ENCODE measurements at places on chromosomes 2 and 18.
A peak's percentile ranks its signal among the peaks of the same experiment; 100 is the strongest.

DNA sequence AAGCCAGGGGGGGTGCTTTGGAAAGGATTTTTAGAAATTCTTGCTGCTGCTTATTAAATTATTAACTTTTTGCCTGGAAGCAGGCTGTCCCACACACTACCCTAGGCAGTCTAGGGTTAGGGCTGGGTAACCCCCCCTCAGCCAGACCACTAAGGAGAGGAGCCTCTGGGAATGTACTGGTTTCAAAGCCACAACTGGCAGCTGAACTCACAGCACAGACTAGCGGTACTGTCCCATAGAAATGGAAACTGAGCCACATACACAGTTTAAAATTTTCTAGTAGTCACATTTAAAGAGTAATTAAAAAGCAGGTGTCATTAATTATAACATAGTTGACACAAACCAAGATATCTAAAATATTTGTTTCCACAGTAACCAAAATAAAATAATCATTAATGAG lies 50.1 kb downstream of the SPRED2 start:
- DNase-seq, result no peak

DNA sequence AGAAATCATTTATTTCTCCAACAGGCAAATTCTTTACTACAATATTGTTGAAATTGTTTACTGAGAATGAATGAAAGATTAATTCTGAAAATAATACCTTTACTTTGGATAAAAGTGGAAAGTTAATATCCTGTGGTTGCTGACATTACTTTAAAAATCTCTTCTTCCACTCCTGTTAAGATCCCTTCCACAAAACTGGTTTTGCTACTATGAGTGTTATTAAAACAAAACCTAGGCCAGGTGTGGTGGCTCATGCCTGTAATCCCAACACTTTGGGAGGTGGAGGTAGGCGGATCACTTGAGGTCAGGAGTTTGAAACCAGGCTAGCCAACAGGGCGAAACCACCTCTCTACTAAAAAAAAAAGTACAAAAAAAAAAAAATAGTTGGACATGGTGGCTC lies 123.9 kb upstream of the CCDC150 start:
- DNase-seq, result no peak

- no peak for DNase-seq
Measured at GRCh38 chr2:126241411-126241810, 414.5 kb upstream of the GYPC start.

- no peak for DNase-seq
Measured at GRCh38 chr2:160967523-160967922, 192.7 kb upstream of the TANK start.

- no peak for DNase-seq
Measured at GRCh38 chr2:101516823-101517690, 42.1 kb upstream of the RFX8 start.

GRCh38 chr2:56215911-56216310 lies 32.1 kb downstream of the CCDC85A start:
- DNase-seq, result no peak

DNA sequence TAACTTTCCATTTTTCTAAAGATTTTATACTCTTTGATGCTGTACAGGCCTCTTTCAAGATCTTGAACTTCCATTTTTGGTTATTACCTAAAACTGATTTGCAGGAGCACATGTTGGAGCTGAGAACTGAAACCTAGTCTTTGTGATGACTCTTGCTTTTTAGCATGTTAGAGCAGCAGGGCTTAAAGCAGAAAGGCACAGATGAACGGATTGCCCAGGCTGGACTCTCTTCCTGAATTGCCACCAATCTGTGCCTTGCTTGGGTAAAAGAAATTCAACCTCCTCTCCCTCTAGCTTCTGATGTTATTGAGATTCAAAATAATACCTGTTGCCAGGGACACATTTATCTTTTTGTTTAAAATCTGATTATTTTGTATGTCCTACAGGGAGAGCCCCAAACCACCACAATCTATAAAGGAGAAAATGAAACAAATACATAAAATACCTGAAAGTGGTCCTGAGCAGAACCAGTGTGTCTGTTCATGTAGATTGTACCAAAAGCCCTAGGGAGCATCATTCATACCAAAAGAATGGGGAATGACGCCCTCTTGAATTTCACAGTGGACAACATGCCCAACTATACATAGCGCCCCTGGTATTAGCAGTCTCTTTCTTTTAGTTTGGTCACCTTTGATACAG lies 277.0 kb upstream of the MAP2 start:
- no peak for DNase-seq

GRCh38 chr2:136251885-136252585 lies 134.1 kb upstream of the CXCR4 start:
- DNase-seq, result no peak

- DNase-seq, result no peak
Measured at GRCh38 chr2:119180892-119181291, 22.3 kb upstream of the C1QL2 start.

DNA sequence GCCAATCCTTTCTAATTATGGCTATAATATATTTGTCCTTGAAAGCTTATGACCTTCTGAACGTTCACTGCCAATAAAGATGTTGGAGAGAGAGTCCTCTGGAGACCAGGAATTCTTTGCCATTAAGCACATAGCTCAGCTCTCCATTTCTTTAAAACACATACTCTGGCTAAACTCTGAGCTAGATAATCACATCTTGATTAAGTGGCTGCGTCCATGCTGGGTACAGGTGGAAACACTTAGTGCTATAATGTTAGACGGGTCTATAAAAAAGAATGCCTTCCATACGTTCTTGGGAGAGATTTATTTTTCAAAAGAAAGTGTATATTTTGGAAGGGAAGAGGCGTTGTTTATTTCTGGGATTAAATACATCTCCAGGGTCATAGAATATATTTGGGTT lies 314.5 kb downstream of the LPIN1 start:
- DNase-seq, result no peak

DNA sequence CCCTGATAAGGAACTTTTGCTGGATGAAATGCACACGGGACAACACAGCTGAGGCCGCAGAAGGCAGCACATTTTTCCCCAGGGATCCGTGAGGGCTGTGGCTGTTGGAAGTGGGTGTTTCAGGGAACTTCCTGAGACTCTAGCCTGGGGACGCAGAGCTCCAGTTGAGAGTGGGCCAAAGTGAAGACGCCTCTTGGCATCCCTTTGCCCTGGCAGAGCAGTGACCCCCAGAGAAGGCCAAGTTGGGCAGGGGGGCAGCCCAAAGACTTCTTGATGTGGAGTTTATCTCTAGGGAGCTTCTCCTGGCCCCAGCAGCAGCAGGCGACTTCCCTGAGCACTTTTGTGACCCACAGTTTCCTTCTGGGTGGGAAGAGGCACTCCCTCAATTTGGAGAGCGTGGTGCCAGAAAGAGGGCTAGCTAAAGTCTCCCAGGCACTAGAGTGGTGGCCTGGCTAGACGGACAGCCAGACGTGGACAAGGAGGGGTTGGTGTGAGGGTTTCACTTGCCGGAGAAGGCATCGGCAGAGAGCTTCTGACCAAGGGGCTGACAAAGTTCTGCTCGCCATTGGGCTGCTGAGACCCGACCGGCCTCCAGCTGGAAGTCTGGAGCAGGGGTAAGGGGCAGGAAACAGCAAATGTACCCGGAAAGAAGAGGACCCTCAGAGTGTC lies 108.8 kb downstream of the ACKR3 start:
- no peak for DNase-seq

DNA sequence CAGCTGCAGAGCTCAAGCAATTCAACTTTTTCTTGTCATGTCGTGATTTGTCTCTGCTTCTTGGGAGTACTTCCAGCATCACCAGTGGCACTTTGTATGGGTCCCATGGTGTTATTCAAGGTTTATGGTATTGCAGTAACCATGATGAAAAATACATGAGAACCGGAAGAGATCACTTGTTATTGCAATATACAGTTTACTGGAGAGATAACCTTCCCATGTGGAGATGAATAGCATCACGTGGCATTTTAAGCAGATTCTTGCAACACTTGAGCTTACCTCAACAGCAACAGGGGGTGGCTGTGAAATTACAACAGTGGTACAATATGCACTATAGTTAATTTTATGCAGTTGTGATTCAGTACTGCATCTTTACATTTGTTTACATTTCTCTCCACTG lies 97.4 kb downstream of the APOB start:
- DNase-seq, result no peak

- no peak for DNase-seq
Measured at GRCh38 chr18:13442451-13442850, 223.9 kb downstream of the LDLRAD4 start.

GRCh38 chr2:160918906-160919503 lies 241.2 kb upstream of the TANK start:
- DNase-seq, result peak; percentile 31

DNA sequence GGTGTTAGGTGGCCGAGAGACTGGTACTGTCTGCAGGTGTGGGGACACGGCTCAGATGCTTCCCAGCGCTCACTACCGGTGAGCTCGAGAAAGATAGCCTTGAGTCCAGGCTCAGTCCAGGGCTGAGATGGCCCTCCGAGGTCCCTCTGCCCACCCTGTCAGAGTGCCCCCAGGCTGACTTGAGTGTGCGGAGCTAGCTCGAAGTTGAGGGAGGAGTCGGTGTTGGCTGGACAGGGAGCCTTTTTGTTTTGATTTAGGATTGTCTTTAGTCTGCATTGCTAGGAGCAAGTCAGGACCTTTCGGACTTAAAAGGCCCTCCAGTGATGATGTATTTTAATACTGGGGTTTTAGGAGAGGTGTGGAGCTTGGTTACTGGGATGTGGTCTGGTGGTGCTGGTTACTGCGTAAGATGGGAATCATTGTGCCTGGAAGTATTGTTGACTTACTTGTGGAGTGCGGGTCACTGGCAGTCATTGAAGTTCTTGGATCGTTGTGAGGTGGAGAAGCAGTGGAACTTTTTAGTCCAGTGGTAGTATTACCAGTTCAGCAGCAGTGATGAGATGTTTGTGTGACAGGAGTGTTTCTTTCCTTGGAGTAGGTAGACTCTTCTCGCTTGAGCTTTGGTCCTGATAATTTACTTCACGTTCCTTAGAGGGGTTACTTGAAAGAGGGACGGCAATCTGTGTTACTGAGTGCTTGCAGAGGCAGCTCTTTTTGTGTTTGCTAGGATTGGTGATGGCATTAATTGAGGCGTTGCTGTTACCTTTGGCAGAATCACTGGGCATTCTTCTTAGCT lies 633 bp downstream of the KIAA1328 start:
- DNase-seq, result no peak

GRCh38 chr18:63603772-63604171 lies 16.6 kb downstream of the SERPINB13 start:
- no peak for DNase-seq

DNA sequence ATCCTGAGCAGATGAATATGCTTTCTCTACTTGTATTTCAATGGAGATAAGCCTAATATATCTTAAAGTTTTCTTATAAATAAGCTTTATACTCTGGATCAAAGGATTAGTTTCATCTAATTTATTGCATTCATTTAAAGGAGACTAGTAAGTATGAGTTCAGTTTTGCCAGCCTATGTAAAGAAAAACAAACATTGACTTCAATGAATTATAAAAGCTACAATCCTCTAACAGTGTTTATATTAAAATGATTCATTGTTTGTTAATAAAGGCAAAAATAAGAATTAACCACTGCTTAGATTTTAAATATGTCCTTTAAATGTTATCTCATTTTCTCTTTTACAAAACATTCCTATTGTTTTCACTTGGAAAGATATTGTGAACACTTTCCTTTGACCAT lies 566.0 kb downstream of the EPHA4 start:
- DNase-seq, result no peak

DNA sequence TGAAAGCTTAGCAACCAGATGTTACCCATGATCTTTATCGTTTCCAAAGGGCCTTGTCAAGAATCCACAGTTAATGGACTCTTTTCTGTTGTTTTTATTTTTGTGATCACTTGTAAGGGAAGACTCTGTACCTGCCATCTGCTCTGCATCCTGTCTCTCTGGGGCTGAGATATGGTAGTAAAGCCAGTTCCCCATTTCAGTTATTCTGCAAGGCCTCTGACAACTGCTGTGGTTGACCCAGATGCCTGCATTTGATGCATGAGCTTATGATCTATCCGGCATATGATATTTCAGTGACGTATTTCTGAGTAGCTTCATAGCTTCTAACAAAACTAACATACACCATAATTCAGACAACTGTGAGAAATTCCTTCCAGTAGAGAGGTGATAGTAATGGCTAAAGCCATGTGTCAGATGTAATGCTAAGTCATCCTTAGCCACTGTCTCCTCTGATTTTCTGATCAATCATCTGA lies 105.1 kb downstream of the TPO start:
- DNase-seq, result no peak

- no peak for DNase-seq
Measured at GRCh38 chr18:48866028-48866733, 84.6 kb downstream of the SMAD7 start.

DNA sequence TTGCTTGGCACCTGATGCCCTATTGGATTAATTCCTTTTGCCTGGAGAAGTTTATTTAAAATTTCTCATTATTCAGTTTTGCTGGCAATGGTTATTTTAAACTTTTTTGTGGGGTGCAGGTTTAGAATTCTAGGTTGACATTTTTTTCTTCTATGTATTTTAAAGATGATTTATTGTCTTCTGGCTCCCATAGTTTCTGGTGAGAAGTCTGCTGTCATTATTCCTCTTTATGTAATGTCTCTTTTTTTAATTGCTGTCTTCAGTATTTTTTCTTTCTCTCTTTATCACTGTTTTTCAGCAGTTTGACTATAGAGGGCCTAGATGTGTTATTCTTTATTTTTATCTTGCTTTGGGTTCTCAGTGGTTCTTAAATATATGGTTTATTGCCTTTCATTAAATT lies 182.2 kb upstream of the STON1 start:
- no peak for DNase-seq

- DNase-seq, result no peak
Measured at GRCh38 chr18:9447334-9447733, 28.0 kb upstream of the RALBP1 start.

DNA sequence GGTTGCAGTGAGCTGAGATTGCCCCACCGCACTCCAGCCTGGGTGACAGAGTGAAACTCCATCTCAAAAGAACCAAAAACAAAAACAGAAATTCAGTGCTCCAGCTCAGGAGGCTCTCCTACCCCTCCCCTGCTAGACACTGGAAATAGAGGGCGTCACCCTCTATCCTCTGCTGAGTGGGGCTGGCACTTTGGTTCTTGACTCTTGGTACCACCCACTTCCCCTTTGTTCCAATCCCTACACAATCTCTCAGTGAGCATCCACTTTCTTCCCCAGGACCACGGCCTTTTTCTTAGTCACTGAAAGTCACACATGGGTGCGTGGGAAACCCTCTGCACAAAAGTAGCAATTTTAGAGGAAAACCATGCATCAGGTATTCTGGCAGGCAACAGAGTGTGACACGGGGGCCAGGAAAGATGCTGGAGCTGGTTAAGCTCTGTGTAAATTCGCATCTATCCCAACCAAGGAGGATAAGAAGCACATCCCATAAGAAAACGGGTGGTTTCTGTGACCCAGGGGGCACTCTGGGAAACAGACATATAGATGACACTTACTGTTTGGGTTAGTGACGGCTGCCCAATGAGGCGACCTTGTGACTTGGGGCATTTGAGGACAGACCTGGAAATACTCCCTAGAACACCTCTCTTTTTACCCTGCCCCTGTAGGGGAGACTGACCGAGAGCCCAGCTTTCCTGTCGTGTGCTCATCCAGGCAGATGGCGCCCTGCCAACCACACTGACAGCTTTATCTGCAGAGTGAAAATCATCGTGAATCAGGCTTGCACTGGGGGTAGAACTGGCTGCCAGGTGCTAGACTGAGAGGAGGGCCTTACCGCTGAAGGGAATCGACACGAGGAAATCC lies 7.7 kb downstream of the HJURP start:
- no peak for DNase-seq

- peak; percentile 53 for DNase-seq
Measured at GRCh38 chr2:109129356-109129920, 433 bp downstream of the SH3RF3 start.
